ENCODE measurements at places on chromosomes 1 and 21.
A peak's percentile ranks its signal among the peaks of the same experiment; 100 is the strongest.

- DNase-seq, result no peak
Observed at GRCh38 chr1:25550683-25551310, 7.4 kb downstream of the LDLRAP1 start.

DNA sequence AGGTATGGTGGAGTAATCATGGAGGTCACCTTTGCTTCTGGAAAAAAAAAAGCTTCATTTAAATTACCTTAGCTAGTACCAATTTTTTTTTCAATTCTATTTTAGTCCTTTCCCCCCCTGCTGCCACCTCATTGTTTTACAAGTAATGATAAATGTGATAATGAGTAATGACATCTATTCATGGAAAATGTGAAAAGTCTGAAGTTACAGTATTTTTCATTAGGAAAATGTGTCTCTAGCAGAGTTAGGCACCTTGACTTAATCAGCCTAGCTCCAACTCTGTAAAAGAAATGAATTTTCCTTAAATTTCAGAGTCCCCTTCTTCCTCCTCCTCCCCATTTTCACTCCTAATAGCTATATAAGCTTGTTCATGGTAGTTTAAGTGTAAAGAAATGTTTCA, 204.9 kb upstream of the USP25 start:
- no peak for DNase-seq

DNA sequence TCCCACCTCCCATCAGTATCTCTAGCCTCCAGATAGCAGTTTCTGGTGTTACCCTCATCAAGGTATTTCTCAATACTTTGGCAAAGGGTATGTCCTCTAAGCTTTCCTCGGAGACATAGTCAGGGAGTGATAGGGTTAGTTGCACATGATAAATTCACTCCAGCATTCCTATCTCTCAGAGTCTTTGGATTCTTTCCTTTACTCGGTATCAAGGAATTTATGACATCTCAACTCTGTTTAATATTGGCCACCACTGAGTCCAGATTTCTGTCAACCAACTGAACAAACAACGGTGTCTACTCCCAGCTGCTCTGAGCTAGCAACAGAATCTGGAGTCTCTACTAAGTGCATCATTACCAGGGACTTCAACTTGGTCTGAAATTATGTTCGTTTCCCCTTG, 233.4 kb downstream of the TM2D1 start:
- no peak for DNase-seq

DNA sequence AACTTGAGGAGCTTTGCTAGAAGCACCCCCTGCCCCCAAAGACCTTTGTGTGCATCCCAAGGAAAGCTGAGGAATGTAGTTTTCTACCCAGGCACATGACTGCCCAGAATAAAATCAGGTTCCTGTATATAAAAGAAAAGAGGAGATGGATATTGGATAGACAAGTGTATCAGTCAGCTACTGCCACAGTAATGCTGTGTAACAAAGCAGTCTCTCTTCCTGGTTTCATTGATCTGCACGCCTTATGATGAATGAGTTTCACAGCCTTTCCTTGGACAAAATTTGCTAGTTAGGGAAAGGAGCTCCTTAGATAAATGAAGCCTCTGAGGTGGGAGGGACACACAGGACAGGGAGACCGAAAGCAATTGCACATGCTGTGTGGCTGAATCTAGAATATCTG, 108.9 kb downstream of the TAS1R2 start:
- DNase-seq, result no peak

GRCh38 chr1:51861669-51862068, 16.9 kb downstream of the NRDC start:
- no peak for DNase-seq

DNA sequence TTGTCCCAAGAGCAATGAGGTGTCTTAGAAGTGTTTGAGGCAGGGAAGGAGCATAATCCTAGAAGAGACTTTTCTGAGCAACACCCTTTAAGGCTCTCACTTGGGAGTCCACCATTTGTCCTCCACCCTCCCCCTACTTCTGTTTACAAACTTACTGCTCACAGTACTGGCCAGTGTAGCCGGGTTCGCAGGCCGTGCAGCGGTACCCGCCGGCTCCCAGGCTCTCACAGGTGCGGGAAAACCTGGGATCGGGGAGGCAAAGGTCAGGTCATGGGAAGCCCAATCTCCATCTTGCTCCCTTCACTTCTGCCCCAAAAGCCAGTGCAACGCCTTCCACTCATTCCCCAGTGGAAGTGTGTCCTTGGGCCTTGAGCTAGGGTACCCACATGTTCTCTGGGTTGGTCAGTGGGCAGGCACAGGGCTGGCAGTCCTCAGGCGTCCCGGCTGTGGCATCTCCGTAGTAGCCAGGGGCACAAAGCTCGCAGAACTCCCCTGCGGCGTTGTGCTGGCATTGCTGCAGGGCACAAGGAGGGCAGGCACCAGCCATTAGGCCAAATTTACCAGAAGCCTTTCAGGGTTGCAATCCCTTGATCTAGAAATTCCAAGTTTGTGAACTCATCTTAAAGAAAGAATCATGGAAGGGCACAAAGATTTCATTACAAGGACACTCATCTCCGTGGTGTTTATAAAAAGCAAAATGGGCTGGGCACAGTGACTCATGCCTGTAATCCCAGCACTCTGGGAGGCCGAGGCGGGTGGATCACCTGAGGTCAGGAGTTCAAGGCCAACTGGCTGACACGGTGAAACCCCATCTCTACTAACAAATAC, 49.8 kb downstream of the LDLRAD2 start:
- peak; percentile 33 for DNase-seq

GRCh38 chr1:201419746-201420607, 1.6 kb downstream of the TNNI1 start:
- DNase-seq, result no peak

- no peak for DNase-seq
Observed at GRCh38 chr1:158893654-158894053, 37.7 kb upstream of the PYHIN1 start.

DNA sequence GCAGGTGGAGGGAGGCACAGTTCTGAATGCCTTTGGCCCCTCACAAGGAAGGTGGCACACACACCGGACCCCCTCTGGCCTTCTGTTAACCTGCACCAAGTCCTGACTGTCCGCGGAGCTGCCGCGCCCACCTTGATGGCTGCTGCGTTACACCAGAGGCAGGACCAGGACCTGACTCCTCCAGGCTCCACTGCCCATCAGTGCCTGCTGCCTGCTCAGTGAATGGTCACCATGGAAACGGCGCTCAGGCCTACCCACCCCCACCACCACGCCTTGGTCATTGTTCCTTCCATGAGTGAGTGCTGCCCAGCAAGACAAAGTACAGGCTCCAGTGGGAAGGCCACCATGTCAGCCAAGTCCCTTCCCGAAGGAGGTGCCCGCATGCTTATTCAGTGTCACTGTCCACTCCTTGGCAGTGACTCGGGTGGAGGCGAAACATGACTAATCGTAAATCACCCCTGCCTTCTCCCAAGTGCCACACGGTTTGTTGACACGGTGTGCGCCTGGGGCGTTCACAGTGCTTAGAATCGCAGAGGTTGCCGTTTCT, 57.3 kb downstream of the SLC37A1 start:
- no peak for DNase-seq

DNA sequence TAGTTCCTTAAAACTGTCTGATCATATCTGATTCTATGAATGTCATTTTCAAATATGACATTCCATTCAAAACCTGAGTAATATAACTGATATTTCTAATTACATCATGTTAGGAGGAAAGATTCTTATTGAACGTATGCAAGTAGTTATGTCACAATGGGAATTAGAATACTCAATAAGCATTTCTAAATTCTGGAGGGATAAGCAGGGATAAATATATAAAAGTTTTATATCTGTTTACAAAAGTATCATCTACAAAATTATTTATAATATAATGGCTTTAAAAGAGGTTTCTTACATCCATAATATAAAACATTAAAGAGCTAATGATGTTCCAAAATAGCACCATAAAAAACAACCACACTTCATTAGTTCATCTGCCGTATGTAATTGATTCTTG, at the start of gene OR14A2:
Gene OR14A2 (minus strand): TSS at position 101 of the 400 bp plus-strand sequence.
- DNase-seq, result no peak

- no peak for DNase-seq
Observed at GRCh38 chr1:59737638-59738037, 77.1 kb upstream of the HOOK1 start.

- no peak for DNase-seq
Observed at GRCh38 chr1:172883387-172883791, 167.4 kb downstream of the TNFSF18 start.

DNA sequence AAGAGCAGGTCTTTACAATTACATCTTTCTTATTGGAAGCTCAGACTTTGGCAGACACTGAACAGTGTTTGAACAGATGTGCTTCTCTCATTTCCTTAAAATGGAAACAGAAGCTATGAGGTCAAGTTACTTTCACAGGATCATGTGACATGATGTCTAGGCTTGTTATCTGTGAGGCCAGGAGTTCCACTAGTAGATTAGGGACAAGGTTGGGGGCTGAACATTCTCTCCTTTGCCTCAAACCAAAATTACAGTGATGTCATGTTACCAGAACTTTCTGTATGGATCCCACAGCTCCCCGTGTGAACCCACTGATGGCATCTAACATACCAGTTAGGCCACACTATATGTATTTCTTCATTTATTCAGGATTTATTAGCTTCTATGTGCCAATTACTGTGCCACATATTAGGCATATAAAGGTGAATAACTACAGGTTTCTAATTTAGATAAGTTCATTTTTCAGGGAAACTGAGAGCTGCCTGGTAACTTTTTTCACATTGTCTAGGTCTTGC, 6.0 kb downstream of the DYNLT5 start:
- DNase-seq, result no peak

DNA sequence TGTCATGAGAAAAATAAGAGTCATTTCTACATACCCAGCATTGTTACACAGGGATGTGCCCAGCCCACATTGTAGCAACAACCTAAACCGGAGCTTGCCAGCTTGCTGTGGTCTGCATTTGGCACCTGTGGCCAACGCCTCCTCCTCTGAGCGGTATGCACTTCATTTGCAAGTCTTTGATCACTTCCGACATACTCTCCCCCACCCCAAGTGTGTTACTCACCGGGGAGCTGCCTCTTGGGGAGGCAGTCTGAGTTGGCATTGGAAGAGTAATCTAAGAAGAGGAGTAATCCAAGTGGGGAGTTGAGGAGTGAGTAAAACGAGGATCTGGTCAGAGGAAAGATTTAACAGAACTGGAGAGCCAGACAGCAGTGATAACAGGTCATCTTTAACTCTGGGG, 3.8 kb downstream of the BCL9 start:
- peak; percentile 12 for DNase-seq

DNA sequence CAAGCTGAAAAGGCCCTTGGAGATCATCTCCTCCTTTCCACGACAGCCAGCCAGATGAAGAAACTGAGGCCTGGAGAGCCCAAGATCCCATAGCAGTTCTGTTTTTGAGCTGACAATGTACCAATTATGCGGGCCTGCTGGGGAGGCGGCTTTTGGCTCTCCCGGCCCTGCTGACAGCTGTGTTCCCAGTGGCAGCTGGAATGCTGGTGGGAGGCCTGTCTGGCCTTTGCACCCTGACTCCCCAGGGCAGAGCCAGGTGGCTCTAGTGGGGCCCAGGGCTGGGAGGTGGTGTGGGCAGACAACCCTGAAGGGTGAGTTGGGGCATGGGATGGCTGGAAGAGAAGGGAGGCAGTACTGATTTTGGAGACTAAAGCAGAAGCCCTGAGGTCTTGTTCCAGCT, 30.7 kb upstream of the WASF2 start:
- DNase-seq, result no peak

GRCh38 chr1:159946242-159947187, 1.1 kb upstream of the IGSF9 start:
- no peak for DNase-seq

DNA sequence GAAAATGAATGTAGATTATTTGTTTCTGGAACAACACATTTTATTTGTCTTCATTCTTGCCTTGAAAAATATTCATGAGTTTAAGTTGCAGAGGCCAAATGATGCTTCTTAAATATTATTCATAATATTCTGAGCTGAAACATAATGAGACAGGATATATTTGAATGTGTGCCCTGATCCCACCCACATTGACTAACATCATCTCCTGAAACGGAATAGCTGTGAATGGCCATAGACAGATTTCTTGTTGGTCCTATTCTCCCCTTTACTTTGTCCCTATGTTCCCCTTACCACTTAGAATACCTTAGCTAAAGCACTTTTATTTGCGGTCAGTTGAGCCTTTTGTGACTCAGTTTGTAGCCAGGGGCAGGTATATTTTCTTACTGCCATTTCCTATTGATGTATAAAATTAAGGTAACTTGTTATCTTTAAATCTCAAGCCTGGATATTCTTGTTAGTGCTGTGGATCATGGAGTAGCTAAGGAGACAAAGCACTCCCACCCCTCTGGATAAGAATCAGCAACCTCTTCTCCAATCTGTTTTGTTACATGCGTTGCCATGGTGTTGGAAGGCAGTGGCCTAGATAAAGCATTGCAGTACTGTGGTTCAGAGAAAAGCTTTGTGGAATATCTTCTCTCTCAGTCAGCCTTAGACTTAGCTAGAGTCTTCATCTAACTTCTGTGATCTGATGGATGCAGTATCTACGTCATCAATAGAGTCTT, 478.5 kb upstream of the DEPDC1 start:
- no peak for DNase-seq

- DNase-seq, result no peak
Observed at GRCh38 chr21:36704958-36705678, 6.2 kb downstream of the SIM2 start.

DNA sequence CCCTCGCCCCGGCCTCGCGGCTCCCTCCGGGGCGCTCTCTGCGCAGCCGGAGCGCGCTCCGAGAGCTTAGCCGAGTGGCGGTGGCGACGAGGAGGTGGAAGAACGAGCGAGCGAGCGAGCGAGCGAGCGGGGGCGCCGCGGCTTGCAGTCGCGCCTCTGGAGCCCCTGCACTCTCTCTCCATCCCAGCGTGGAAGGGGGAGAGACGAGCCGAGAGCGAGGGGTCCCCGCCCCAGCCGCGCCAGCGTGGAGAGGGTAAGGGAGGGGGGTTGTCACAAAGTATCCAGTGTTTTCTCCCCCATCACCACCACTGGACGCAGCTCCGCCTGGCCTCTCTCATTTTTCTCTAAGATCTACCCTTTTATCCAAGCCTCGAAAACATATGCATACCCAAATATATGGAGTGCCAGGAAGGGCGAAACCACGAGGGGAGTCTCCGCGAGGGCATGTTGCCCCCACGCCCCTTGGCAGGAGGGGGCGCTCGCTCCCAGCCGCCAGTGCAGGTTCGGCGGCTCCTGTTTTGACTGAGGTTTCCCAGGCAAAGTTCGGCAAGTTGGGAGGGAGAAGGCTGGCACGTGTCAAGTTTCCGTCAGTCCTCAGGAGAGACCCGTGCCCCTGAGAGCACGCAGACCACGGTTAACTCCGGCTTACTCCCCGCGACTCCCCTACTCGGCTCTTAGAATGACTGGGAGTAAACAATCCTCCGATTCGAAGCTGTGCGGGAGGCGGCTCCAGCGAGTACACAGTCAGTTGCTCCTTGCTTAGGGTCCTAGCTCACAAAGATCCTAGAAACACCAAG, 569 bp upstream of the DAB1 start:
- DNase-seq, result no peak

GRCh38 chr1:27225621-27226020, 8.8 kb upstream of the WDTC1 start:
- DNase-seq, result no peak

All from AG04449 (cell line).